ENCODE measurements at places on chromosomes 3 and 15.

DNA sequence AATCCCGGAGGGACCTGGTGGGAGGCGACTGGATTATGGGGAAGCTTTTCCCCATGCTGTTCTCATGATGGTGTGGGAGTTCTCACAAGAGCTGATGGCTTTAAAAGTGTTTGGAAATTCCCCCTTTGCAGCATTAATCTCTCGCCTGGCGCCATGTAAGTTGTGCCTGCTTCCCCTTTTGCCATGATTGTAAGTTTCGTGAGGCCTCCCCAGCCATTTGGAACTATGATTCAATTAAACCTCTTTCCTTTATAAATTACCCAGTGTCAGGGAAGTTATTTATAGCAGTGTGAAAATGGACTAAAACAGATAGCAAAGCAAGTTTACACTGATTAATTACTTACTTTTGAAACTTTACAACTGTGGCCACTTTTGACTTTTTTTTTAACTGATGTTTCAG is 10.6 kb upstream of the U2SURP start:
- no peak for DNase-seq

DNA sequence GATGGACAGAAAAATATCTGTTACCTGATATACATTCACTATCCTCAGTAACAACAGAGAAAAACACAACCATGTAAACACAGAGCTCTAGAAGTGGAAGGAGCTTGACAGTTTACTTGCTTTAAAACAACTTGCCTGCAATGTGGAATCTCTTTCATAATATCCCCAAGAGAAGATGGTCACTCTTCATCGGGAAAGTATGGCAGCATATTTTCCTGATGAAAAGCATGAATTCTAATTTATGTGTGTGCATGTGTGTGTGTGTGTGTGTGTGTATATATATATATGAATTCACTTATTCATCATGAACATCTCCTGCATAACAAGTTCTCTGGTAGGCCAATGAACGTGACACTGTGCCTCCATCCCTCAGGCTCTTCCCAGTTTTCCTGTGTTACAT is 81.2 kb downstream of the EFL1 start:
- no peak for DNase-seq

DNA sequence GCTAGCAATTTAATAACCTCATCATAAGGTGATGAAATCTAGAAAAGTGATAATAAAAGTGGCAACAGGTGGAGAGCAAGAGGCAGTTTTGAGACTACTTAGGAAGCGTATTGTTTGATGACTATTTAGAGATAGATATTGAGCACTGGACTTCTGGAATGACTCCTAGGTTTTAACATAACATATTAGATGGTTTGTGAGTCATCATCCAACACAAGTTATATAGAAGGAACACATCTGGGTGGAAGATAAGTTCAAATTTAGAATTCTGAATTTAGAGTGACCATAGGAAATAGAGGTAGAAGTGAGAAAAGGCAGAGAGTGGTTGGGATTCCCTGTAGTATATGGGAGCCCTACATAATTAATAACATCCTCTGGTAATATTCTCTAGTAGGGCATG is 282.8 kb upstream of the ALCAM start:
- DNase-seq, result no peak

DNA sequence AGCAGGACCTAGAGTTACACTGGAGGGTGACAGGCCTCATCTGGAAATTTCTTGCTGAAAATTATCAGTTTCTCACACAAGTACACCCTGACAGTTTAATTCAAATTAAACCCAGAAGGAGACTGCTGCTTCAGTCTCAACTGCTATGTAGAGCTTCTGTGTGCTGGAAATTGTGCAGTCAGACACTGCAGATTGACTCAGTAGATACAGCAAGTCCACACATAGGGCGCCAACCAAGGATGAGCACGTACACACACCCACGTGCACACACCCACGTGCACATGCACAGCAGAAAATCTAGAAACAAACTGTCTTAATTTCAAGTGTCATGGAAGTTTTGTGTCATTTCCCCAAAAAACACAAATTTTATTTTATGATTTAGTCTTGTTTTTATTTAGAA is 192.9 kb downstream of the PDE8A start:
- no peak for DNase-seq

- DNase-seq, result no peak
These were observed 3.3 kb downstream of the ETV5 start for GRCh38 chr3:186105543-186105942.

DNA sequence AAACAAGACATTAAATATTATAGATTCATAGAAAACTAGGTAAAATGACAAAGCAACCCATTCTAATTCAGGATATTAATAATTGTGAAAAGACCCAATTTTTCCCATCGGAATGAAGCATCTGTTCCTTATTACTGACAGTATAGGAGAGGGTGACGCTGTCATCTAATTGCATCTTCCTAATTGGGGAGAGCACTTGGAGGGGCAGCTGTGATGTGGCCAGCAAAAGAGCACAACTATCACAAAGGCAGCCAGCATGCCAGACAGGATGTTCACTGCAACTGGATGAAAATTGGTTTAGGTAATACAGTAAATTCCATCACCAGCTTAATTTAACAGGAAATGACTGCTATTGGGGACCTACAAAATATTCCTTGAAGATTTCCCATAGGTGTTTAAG is 21.9 kb upstream of the MINAR1 start:
- DNase-seq, result no peak

DNA sequence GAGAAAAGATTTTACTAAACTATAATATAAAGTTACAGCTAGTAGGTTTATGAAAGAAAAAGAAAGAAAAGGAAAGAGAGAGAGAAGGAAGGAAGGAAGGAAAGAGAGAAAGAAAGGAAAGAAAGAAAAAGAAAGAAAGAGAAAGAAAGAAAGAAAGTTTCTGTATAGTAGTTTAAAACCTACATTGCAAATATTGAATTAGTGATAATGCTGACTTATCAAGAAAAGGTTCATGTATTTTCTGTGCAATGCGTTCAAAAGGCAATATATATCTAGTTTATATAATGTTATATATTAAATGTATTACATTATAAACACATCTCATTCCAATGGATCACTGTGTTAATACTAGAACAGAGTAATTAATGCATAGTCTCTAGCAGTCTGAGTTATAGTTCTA is 648.4 kb downstream of the ZBBX start:
- no peak for DNase-seq

DNA sequence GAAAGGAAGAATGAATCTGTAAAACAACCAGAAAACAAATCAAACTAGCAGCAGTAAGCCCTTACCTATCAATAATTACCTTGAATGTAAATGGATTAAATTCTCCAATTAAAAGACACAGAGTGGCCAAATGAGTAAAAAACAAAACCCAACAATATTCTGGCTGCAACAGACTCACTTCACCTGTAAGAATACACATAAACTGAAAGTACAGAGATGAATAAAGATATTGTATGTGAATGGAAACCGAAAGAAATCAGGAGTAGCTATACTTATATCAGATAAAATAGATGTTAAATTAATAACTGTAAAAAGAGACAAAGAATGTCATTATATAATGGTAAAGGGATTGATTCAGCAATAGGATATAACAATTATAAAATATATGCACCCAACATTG is 514.5 kb upstream of the DPPA4 start:
- DNase-seq, result no peak

DNA sequence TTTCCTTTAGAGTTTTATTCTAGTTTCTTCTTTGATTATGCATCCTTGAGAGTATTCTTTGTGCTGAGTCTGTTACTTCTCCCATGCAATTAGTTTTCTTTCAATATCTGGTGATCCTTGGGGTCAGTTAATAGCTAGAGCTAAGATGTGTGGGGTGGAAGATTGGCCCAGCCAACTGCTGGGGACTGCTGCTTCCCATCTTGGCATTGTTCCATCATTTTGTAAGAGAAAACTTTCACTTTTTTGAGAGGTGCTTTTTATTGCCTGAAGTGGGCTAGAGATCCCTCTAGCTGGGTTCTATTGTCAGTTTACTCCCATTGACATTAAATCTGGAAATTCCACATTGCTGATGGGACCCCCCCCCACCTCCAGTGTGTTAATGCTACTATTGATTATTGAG is 15.4 kb downstream of the BCL2L10 start:
- DNase-seq, result no peak

DNA sequence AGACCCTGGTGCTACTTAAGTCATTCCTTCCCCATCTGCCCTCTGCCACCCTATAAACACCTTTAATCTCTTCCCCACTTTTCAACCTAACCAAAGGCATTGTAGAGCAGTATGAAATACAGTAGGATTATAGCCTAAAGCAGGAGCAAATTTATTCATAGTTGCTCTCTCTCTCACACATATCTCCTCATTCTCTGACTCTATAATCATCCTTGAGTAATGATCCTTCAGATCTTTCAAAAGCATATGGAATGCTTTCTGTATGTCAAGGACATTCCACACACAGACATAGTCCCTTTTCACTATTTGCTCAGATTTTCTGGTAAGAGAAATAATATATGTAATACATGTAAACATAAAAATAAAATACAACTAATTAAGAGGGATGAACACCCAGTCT is 54.1 kb downstream of the TRPC1 start:
- DNase-seq, result no peak

DNA sequence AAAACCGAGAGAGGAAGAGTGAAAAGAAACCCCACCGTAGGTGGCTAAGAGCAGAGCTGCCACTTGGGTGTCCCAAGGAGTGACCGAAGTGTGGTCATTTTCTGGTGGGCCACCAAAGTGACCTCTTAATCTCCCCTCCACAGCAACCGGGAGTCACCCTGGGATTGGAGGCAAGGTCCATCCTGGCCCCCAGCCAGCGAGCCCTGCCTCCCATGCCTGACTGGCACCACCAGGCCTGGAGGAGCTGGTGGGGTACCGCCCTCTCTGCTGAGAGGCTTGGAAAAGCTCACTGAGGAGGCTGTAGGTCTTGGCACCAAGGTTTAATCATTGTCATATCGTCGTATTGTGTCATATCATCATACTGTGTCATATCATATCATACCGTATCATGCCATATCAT is 74.0 kb upstream of the TRPM1 start:
- no peak for DNase-seq

DNA sequence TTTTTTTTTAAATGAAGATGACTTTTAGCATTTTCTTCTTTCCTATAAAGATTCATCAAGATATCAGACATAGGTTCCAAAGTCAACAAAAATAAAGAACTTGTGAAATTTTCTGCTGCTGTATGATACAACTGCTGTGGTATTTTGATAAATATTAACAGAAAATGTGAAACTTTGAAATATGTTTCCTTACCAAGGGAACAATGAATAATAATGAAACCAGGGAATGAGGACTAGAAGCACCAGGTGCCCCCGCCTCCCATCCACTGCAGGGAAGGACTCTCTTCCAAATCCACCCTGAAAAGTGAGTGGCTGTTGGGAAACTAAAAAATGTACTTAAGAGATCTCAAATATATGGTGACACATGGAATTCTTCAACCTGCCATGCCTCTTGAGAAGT is 198.4 kb downstream of the FHIT start:
- no peak for DNase-seq

DNA sequence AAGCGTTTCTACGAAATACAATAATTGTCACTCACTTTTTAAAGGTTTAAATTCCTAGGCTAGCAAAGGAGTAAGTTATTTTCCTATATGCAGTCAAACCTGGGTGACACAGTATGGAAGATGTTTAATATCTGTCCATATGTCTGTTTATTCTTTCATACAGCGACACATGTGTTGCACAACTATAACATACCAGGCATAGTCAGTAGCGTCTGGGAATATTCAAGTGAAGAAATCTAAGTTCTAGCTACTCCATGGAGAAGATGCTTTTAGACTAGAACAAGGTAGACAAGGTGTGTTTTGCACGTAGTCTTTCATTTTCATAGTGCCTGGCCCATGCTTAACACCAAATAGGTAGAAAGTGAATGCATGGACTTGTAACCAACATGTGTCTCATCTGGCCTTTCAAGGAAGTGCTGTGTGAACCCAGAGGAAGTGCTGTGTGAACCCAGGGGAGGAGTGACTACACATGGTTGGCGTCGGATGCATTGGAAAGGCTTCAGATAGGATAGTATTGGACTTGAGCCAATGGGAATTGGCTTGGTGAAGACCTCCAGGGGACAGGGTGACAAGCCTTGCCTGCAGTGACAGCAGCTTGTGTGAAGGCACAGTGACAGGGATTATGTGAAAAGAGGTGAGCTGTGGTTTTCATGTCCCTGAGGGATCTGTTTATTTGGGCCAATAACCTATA is 267.0 kb downstream of the PTPRG start:
- no peak for DNase-seq

DNA sequence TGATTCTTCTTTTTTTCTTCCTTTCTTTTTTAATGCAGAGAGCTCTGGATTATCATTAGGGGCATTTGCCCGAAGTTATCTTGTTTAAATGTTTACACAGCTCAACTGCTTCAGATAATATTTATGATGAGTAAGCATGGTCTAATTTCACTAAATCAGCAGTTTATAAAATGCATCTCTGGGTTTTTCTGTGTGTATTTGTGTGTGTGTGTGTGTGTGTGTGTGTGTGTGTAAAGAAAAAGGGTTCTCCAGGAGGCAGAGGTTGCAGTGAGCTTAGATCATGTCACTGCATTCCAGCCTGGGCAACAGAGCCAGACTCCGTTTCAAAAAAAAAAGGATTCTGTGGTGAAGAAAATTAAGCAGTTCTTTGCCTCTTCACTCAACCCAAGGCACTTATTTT is 25.9 kb upstream of the TNFSF10 start:
- DNase-seq, result no peak

GRCh38 chr3:47381317-47382157 is 716 bp downstream of the PTPN23 start:
- DNase-seq, result peak; percentile 50

GRCh38 chr3:39099242-39099641 is 8.2 kb downstream of the GORASP1 start:
- no peak for DNase-seq

DNA sequence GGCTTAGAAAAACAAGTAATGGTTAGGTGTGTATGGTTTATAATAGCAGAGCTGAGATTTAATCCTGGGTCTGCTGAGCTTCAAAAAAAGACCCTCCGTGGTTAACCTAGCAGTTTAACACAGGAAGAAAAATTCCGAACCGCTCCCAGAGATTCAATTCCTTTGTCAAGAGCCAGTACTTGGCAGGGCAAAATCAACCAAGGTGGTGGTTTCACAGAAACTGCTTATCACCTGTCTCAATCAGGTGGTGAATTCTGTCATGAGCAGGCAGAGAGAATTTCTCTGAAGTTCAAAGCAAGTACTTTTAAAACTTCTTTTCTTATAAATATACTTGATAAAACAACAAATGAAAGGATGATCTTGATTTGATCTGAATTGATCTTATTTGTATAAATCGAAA is 17.2 kb downstream of the SYNPR start:
- no peak for DNase-seq

- DNase-seq, result no peak
These were observed 105.2 kb downstream of the LIPC start for GRCh38 chr15:58537033-58537432.
